ENCODE measurements at places on chromosomes 5 and 9.

GRCh38 chr9:8014997-8015682, 215.6 kb upstream of the DMAC1 start:
- DNase-seq = no peak

- peak; percentile 52 for DNase-seq
Observed at GRCh38 chr5:115838885-115839518, 2.4 kb downstream of the ATG12 start.

GRCh38 chr5:147857302-147858129, 21.0 kb upstream of the SCGB3A2 start:
- DNase-seq = peak; percentile 58

GRCh38 chr5:36600917-36601527, 5.4 kb upstream of the SLC1A3 start:
- DNase-seq = no peak

GRCh38 chr5:175718401-175719108, 60.7 kb downstream of the HRH2 start:
- DNase-seq = no peak

- no peak for DNase-seq
Observed at GRCh38 chr9:29475471-29475870, 1902.2 kb upstream of the C9orf72 start.

DNA sequence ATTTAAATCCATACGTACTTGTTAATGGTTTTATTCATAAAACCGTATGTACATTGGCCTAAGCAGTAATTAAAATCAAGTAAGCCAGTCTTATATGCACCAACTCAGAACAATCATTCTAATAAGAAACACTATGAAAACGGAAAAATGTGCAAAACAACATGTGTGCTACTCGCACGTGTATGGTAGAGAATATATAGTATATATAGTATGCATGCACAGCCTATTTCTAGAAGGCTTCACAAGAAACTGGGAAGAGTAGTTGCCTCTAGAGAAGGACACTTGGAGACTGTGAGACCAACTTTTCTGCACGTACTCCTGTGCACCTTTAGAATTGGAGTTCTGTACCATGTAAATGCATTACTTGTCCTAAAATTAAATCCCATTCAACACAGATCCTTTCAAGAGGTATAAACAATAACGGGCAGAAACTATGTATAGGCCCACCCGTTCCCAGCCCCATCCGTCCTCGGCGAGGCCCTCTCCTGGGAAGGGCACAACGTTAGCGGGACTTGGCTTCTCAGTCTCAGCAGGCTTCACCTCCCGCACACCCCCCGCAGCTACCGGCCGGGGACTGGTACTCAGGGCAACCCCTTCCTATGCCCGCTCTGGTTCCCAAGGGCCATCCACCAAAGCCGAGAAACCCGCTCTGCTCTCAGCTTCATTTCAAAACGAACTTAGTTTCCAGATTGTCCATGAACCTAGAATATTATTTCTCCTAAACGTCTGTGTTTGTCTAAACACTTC, 2.0 kb downstream of the CDC14B start:
- DNase-seq = no peak

- DNase-seq = no peak
Observed at GRCh38 chr5:172446336-172447051, 7.8 kb downstream of the SH3PXD2B start.

- DNase-seq = no peak
Observed at GRCh38 chr9:114401344-114401743, 13.6 kb upstream of the AKNA start.

DNA sequence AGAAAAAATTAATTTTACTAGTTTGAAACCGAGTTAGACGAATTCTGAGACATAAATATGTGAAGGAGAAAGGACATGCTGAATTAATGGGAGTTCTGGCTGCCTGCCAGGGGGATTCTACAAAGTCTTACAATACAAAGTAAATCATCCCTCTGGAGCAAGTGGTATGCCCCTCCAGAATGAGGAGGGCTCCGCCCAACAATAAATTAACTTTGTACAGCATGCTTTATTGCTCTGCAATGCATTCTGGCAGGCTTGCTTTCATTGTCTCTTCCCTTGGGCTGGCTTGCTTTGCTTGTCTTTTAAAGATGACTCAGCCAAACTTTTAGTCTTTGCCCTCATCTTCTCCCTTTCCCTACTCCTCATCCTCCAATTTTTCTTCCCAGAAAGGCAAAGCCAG, 11.7 kb upstream of the PCDHB1 start:
- no peak for DNase-seq

GRCh38 chr9:119280740-119281485, 88.3 kb downstream of the BRINP1 start:
- DNase-seq = no peak

DNA sequence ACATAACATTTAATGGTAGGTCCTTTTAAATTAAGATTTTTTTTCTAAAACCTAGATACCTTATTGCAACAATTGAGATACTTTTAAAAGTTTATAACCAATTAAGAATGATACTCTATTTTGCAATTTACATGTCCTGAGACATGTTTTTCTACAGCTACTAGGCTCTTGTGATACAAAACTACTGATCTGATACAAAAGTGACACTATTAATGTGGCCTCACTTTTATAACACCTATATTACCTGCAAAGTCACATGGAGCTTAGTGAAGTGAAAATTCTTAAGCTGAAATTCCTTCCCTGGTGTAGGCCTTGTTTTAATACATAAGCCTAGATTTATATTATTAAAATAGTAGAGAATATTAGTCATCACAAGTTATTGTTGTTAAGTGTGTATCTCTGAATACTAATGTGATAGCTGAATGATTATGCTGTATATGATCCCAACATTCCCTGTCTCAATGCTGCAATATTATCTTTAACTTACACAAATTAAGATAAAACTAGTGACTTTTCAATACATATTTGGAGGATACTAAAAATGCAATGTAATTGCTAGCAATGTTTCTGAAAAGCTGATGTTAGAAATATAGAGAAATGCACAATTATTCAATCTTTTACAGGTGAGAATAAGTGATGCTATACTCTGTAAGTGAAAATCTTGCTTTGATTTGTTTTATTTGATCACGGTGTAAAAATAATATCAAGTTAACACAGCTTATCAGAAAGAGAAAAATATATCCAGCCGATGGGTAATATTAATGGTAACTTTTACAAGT, 2.6 kb downstream of the NFIB start:
- no peak for DNase-seq

GRCh38 chr5:53507013-53507412, 26.6 kb downstream of the FST start:
- DNase-seq = no peak

GRCh38 chr9:128155736-128156500, 4.1 kb upstream of the BBLN start:
- DNase-seq = no peak

- DNase-seq = no peak
Observed at GRCh38 chr5:125467222-125467621, 720.8 kb upstream of the ZNF608 start.

- DNase-seq = no peak
Observed at GRCh38 chr9:76644171-76644570, 120.1 kb upstream of the PCA3 start.
